ENCODE measurements at places on chromosomes 11 and 22.

- DNase-seq = no peak
Measured at GRCh38 chr11:6812390-6813005, 13.0 kb upstream of the OR6A2 start.

GRCh38 chr22:23070418-23071229 is at the start of gene GNAZ:
TSS of gene GNAZ (plus strand) at chr22:23070519. CDS start at chr22:23095696, 25,177 bp downstream.
- DNase-seq = no peak

GRCh38 chr22:50304528-50305392 is 2.7 kb downstream of the PLXNB2 start:
- no peak for DNase-seq

- peak; percentile 48 for DNase-seq
Measured at GRCh38 chr11:75445315-75445953, 12.4 kb upstream of the KLHL35 start.

DNA sequence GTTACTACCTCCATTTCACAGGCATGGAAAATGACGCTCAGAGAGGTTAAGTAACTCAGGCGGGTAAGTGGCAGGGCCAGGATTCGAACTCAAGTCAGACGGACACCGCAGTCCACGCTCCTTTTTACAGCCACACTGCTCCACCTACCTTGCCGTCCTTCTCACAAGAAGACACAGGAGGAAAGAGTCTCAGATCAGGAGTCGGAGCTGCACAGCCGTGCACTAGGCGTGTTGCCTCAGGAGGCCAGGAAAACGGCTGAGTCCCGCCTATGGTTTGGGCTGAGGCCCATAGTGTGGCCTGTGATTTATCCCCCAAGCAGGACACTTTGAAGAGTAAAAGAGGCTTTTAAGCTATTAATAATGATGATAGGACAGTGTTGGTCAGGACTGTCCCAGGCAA is 44.7 kb upstream of the CD5 start:
- DNase-seq = no peak

GRCh38 chr22:47609653-47610052 is 847.2 kb downstream of the TBC1D22A start:
- no peak for DNase-seq

DNA sequence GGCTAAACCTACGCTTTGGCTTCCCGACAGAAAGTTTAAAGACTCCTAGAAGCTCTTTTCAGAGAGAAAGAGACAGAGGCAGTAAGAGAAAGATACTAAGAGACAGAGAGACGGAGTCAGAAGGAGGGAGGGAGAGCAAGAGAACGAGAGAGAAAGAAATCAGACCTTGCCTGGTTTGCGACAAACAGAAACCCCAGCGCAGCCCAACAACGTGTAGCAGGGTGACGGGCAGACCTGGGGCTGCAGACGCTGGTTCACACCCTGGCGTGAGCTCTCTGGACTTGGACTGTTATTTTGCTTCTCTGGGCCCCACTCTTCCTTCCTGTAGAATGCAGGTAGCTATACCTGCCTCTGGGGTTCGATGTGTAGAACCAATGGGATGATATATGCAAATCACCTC is 244.4 kb upstream of the SYN3 start:
- no peak for DNase-seq

- no peak for DNase-seq
Measured at GRCh38 chr22:49035818-49036457, 791.7 kb downstream of the BRD1 start.

DNA sequence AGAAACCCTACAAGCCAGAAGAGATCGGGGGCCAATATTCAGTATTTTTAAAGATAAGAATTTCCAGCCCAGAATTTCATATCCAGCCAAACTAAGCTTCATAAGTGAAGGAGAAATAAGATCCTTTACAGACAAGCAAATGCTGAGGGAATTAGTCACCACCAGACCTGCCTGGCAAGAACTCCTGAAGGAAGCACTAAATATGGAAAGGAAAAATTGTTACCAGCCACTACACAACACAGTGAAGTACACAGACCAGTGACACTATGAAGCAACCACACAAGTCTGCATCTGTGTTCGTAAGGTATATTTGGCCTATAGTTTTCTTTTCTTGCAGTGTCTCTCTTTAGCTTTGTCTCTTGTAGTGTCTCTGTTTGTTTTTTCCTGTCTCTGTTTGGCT is 29.0 kb downstream of the TMEM225 start:
- DNase-seq = no peak

DNA sequence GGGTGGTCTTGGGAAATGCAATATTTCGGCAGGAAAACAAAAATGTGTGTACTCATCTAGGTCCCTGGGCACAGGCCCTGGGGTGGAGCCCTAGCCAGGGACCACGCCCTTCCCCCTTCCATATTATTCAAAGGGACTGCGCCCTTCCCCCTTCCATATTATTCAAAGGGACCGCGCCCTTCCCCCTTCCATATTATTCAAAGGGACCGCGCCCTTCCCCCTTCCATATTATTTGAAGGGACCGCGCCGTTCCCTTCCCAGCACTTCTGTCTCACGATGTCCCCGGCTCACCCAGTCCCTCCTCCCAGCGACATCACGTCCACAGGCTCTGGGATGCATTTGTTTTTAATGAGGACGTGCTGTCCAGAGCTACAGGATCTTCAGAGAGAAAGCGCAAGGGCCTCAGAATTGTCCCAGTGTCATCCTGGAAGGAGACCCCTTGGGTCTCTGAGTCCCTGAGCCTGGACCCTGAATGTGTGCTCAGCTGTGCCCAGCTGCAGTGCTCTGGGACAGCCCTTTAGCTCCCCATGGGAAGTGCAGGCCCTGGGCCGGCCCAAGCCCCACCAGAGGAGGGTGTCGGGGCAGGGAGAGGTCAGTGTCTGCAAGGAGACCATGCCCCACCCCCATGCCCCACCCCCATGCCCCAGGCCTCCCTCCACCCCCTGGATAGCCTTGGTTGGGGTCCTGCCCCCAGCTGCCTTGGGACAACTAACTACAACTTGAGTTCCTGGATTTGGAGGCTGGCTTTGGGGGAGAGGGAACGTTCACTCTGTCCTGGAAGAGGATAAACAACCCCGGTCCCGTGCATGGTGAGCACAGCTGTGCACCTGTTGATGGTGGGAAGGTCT is 810.0 kb downstream of the BRD1 start:
- no peak for DNase-seq

GRCh38 chr11:88042238-88042637 is 133.0 kb downstream of the RAB38 start:
- no peak for DNase-seq

DNA sequence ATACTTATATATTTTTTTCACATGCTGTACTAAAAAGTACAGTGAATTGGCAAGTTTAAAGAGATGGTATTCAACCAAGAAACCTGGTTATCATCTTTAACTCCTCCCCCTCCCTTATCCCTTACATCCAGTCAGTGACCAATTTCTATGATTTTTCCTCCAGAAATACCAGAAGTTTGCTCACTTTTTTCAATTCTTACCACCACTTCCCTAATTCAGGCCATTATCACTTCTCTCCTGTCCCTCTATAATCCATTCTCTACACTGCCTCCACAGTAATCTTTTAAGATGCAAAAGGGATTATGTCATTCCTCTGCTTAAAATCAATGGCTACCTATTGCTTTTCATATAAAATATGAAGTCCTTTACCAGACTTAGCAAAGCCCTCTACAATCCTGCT is 62.8 kb downstream of the CEP57 start:
- no peak for DNase-seq

GRCh38 chr22:37244922-37245722 is 1.1 kb upstream of the RAC2 start:
- DNase-seq = no peak

DNA sequence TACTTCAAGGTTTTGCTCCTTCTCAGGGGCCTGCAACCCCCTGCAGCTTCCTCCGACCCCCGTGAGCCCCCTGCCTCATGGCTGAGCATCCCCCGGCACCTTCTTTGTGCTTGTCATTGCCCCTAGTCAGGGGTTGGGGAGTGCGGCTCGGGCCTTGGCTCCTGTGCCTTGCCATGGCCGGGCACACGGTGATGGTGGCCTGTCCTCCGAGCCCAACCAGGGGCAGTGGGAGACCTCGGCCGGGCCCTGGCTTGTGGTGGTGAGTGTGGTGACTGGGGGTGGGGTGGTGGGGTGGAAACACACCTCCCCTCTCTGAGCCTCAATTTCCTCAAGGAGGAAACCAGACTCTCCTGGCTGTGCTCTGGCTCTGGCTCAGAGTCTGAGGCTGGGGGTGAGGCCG is 1.5 kb upstream of the MRGPRG start:
- no peak for DNase-seq

DNA sequence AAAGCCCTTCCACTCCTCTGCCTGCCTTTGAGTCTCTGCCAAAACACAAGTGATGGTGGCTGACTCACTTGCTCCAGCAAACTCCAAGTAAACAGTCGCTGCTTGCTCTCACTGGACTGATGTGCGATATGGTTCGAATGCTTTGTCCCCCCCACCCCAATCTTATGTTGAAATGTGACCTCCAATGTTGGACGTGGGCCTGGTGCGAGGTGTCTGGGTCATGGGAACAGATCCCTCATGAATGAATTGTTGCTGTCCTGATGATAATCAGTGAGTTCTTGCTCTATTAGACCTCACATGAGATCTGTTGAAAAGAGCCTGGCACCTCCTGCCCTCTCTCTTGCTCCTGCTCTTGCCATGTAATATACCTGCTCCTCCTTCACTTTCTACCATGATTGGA is 747.9 kb downstream of the OPCML start:
- no peak for DNase-seq

- no peak for DNase-seq
Measured at GRCh38 chr11:64058494-64058893, 22.8 kb downstream of the FLRT1 start.

- no peak for DNase-seq
Measured at GRCh38 chr11:15499674-15500073, 385.0 kb downstream of the INSC start.

- no peak for DNase-seq
Measured at GRCh38 chr11:10109806-10110205, 184.2 kb downstream of the SBF2 start.

DNA sequence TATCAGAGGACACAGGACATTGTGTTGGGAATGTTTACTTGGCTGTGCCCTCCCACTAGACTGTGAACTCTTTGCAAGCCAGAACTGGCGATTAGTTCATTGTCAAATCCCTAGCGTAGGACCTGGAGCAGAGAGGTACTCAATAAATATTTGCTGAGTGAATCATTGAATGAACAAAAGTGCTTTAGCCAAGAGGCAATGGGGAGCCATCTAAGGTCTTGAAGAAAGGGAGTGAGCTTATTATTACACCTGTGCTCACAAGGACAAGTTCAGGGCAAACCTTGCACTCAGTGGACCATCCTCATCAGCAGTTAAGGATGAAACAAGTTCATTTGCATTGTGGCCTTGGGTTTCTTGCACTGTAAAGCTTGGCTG is 1.1 kb upstream of the RASSF10 start:
- DNase-seq = no peak

DNA sequence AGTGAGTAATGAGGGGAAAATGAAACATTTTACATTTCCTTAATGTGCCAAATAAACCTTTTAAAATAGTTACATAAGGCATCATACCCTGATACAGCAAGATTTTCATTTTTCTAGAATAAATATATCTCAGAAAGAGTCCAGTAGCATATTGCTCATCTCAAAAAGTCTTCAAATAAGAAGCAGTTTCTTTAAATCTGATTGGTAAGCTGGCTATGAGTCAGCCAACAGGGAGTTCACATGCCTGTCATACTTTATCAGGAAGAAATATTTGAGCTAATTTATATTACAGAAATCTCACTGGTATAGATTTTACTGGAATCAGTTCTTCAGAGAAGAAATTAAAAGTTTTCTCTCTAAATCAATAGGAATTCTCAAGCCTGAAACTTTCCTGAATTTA is 258.1 kb downstream of the C11orf87 start:
- no peak for DNase-seq
